ENCODE measurements at places on chromosomes 7 and 10. TPM values are rescaled to one million over a fixed set of nuclear protein-coding genes. Genes with fewer than 3 reads are reported as not detected.

Gene C10orf105
- total RNA-seq, result not detected

Gene SDK1
- 5.0 TPM for total RNA-seq

Gene AIFM2
- total RNA-seq, result 5.1 TPM

Gene RELN
- under 0.01 TPM for total RNA-seq

Gene WDR86
- not detected for total RNA-seq

Gene MNX1
- 1.8 TPM for total RNA-seq

Gene SFXN3
- 95.2 TPM for total RNA-seq

Gene TUBB8
- not detected for total RNA-seq

Gene SFRP4
- not detected for total RNA-seq

All from A375 (cell line).